Activated naive CD8-positive, alpha-beta T cell treated with anti-CD3 and anti-CD28 coated beads for 36 hours (primary cell): ENCODE measurements at places on chromosomes 13 and 19. TPM values are rescaled to one million over a fixed set of nuclear protein-coding genes. Genes with fewer than 3 reads are reported as not detected.

Gene MATK
- total RNA-seq, result 32.1 TPM

Gene PCDH17
- total RNA-seq, result not detected

Gene SPACA4
- total RNA-seq, result not detected

Gene ITGBL1
- total RNA-seq, result not detected

Gene GAPDHS
- not detected for total RNA-seq

Gene TRIM13
- total RNA-seq, result 17.7 TPM

Gene NBEA
- total RNA-seq, result 0.42 TPM

Gene TINCR
- total RNA-seq, result 0.29 TPM

Gene ASF1B
- total RNA-seq, result 77.5 TPM

Gene RXFP2
- total RNA-seq, result not detected

Gene MRPL34
- 122 TPM for total RNA-seq

Gene C5AR1
- 1.4 TPM for total RNA-seq

Gene PSG3
- total RNA-seq, result not detected

Gene SPACA6
- 2.1 TPM for total RNA-seq

Gene CEACAM1
- 3.3 TPM for total RNA-seq

Gene ZGLP1
- total RNA-seq, result 4.0 TPM

Gene LYL1
- 2.6 TPM for total RNA-seq

Gene PALM3
- not detected for total RNA-seq

Gene HSPBP1
- 69.7 TPM for total RNA-seq

Gene POP4
- total RNA-seq, result 134 TPM

Gene ZNF837
- total RNA-seq, result 2.0 TPM

Gene ATXN8OS
- total RNA-seq, result not detected

Gene CD209
- total RNA-seq, result not detected

Gene FBXW9
- total RNA-seq, result 13.4 TPM

Gene NCR1
- 0.43 TPM for total RNA-seq
